LNCaP clone FGC (cell line): ENCODE measurements at places on chromosomes 6 and 20.

- no peak for DNase-seq
Observed at GRCh38 chr20:25356271-25356933, 34.2 kb downstream of the ABHD12 start.

GRCh38 chr6:134508862-134509498, 191.1 kb upstream of the SGK1 start:
- DNase-seq, result no peak

- no peak for DNase-seq
Observed at GRCh38 chr6:149834513-149835481, 29.4 kb downstream of the LRP11 start.

DNA sequence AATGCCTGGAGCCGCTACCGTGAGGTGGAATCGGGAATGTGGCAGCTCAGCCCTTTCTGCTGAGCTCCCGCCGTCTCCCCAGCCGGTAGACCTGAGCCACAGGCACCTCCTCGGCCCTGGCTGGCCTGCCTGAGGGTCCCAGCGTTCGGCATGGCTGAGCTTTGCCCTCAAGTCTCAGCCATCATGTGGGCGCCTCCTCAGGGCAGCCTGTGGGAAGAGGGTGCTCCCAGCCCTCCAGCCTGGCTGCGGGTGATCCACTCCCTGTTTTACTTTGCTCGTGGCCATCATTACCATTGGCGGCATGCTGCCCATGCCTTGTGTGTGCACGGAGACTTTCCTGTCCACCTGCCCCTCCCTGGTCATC, 329.7 kb downstream of the CDH4 start:
- no peak for DNase-seq

- DNase-seq, result no peak
Observed at GRCh38 chr20:14882846-14883245, 545.4 kb upstream of the FLRT3 start.
